ENCODE measurements at places on chromosomes 1 and 21.

- no peak for DNase-seq
Observed at GRCh38 chr1:229136822-229137221, 134.1 kb upstream of the RAB4A start.

- no peak for DNase-seq
Observed at GRCh38 chr1:4075436-4076225, 175.6 kb upstream of the C1orf174 start.

DNA sequence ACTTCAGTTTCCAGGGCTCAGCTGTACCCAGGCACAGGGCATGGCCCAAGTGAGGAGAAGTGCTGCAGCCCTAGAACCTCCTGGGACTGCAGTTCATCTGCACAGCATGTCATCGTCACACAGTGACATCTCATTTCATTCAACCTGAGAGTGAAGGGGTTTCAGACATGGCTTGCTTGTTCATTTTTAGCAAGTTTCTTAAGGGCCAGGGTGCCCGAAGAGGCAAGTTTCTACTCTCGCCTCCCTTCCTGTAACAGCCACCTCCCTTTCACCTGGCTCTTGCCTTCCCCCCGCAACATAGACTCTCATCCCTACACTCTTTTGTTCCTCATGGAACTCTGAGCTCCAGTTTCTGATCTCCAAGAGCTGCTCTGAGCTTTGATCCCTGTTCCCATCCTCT is 108.1 kb downstream of the C1orf21 start:
- no peak for DNase-seq

- DNase-seq, result no peak
Observed at GRCh38 chr1:53871773-53872484, 17.7 kb downstream of the YIPF1 start.

DNA sequence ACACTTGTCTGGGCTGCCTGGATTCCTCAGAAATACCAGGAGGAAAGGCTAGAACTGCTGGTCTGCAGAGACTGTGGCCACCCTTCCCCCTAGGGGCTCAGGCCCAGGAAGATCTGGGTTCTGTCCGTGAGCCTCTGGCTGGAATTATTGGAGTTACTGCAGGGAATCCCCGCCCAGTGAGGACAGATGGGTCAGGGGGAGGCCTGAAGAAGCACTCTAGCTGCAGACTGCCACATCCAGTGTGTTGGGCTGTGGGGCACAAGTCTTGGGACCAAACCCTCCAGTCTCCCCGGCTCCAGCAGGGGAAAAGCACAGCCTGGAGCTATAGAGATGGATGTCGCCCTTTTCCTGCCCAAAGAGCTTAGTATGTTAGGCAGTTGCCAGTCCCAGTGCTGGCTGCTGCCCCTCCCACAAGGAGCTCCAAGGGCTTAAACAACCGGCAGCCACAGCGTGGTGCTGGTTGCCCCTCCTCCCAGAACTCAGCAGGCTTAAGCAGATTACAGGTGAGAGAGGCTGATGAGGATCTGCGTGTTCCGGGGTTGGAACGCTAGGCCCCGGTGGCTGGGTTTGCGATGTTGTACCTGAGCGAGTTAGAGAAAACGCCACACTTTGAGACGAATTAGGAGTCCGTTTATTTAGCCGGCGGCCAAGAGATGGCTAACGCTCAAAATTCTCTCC is 255.5 kb upstream of the LRRC7 start:
- no peak for DNase-seq

DNA sequence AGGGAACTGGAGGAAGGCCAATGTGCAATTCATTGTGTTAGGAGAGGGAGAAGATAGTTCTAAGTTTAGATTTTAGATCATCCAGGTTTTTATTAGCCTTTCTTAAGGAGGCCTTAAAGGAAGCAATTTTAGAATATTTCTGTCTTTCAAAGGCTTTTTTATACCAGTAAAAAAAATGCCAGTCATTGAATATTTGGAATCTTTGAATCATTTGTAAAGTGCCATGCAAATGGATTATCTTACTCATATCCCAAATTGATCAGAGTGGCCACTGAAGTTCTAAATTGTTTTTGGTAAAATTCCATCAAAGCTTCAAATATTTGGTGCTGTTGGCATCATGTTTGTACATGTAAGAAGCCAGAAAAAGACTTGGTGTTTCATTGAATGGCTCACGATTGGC is 244.8 kb downstream of the RPS6KC1 start:
- no peak for DNase-seq

DNA sequence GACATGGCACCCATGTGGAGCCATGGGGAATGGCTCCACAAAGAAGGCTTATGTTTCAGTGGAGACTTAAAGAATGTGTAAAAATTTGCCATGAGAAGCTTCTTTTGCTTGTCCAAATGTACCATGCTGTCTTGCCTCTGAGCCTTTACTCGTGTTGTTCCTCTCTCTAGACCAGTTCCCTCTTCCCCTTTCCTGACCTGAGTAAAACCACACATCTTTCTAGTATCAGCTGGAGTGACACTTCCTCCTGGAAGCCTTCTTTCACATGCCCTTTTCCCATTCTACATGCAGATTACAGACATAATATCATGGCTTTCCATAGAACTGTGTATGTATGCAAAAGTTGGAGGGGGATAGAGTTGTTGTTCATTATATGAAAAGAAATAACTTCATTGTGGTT is 13.6 kb upstream of the GPX7 start:
- no peak for DNase-seq

DNA sequence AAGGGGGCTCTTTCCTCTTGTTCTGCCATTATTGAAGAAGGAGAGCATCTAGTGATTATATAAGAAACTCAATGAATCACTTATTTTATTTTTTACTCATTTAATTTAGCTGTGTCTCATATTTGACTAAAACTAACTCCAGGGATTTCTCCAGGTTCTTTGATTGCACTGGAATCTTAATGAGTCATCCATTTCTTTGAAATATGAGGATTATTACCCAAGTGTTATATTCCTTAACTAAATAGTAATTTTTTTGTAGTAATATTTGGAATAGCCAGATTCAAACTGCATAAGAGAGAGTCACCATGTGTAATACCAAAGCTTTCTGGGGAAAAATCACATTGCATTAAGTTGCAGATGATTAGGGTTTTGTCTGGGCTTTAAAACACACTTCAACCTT is 59.5 kb downstream of the NTMT2 start:
- DNase-seq, result no peak

GRCh38 chr1:160705742-160706141 is 5.9 kb downstream of the CD48 start:
- DNase-seq, result no peak

DNA sequence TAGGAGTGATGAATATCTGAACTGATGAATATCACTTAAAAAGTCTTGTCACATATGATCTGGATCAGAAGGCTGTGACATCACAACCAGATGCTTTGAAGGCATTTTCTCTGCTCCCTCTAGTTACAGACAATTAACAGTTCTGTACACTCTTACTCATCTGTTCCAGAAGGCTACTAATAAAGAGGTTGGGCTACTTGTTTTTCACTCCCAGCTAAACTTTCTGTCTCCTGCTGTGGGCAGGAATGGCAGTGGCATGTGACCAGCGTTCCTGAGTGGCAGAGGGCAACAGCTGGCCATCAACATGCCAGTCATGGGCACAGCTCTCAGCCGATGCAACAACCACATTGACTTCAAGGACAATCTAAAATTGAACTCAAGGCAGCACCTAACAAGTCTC is 66.7 kb downstream of the SLC45A1 start:
- no peak for DNase-seq

DNA sequence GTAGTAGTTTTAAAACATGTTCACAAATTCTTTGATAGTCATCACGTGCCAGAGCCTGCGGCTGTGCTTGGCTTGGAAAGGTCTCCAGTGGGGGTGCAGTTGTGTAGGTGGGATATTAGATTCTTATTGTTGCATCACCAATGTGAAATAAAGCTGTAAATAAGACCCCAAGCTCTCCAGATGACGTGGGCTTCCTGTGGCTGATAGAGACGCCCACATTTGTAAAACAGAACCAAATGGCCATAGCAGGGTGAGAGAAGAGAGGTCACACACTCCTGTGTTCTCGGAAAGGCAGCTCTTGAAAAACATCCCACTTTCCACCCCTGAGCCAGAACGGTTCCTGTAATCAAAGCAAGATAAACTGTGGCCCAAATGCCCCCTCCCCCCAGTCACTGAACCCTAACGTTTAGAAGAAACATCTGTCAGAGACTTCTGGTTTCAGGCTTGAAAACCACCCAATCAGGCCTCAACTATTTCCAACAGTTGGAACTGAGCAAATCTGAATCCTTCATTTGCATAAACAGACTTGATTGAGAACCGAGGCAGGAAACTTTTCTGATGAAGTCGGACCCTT is 6.6 kb upstream of the NTPCR start:
- no peak for DNase-seq

- DNase-seq, result no peak
Observed at GRCh38 chr1:41365320-41365633, 4.0 kb downstream of the FOXO6 start.

GRCh38 chr1:39177706-39178105 is 26.8 kb upstream of the MACF1 start:
- DNase-seq, result no peak

DNA sequence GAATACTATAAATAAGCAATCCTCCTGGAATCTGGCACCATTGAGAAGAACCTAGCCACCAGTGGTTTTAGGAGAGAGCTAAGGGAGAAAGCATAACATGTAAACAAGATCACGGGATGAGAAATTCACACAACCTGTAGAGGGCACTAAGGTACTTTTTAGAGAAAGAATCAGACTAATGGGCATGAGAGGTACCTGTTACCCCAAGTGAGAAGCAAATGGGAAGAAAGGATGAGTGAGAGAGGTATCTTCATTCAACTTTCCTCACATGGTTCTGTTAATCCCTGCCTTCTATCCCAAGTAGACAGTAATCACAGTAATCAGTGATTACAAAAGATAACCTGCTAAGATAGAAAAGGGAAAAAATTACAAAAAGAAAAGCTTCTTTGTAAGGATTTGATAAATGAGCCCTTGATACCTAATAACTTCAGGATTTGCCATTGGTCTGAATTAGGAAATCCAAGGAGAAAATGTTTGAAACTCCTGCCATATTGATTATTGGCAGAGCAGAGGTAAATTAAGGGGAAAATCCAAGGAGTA is 251.1 kb upstream of the ADGRL2 start:
- DNase-seq, result no peak

DNA sequence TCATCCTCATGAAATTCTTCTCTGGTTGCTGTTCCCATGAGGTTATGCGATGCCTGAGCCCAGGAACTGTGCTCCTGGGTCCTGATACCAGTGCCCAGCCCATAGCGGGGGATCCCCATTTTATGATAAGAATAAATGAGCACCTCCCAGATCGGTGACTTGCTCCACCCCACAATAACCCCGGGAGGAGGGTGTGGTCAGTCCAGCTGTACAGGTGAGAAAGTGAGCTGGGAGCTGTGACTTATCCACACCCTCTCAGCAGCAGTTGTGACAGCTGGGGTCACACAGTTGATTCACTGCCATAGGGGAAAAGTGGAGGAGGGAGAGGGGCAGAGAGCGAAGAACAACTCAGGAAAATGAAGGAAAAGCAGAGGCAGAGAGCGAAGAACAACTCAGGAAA is 33.4 kb downstream of the OR2G3 start:
- DNase-seq, result no peak

DNA sequence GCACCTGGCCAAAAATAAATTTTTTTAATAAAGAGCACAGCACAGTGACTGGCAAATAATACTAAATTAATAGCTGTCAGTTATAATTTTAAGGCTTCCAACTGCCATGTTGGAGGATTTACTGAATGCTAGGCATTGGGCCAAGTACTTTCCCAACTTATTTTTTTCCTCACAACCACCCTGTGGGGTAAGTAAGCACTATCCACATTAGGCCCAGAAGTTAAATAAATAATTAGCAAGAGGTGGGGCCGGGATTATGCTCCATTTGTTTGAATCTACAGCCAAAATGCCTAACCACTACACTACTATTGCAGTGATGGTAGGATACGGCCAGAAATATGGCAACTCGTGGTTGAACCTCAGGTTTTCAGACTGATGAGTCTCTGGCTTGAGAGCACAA is 4.6 kb upstream of the TRNAU1AP start:
- DNase-seq, result no peak

DNA sequence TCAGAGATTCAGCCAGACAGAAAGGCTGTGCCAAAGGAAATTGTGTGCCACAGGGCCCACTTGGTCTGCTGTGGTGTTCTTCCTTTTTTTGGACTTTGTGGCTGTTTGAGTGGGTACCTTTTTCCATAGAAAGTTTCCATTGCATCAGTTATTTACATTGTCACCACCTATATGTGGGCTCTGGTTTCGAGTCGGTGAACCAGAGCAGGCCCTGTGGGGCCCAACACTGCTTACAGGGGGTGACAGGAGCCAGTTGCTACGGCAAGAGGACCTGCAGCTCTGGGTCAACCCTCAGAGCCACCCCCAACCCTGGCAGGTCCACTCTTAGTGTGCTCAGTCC is 157.0 kb upstream of the EDN2 start:
- DNase-seq, result no peak

GRCh38 chr1:224116131-224116530 is 2.2 kb downstream of the FBXO28 start:
- DNase-seq, result no peak
